ENCODE measurements at places on chromosomes 5 and 9.
A peak's percentile ranks its signal among the peaks of the same experiment; 100 is the strongest.

GRCh38 chr5:139644646-139645429 is 3.3 kb upstream of the CXXC5 start:
- no peak for DNase-seq

DNA sequence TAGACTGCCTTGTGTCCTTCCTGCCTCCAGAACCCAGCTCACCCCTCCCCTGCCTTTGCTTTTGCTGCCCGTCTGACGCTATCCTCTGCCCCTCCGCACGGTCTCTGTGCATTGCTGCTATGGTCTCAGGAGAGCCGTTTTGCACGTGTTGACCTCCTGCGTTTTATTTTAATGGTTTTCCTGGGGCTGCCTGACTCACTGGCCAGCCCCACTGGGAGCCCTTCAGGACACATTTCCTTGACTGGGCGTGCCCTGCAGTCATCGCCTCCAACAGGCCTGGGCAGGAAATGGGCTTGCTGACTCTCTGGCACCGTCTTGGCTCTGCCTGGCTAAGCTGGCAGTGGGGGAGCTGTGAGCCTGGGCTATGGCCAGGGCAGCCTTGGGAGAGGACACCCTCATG is 17.9 kb upstream of the ASS1 start:
- no peak for DNase-seq

DNA sequence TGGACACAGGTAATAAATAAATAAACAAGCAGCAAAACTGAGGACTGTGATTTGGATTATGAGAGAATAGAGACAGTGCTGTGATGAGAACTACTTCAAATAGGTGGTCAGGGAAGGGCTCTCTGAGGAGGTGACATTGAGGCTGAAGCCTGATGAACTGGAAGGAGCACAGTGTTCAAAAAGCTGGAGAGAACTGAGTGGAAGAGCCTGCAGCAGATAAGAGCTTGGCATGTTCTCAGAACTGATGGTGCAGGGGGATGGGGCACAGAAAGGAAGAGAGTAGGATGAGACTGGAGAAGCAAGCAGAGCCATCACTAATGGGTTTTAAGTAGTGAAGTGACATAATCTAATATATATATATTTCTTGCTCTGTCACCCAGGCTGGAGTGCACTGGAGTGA is 11.2 kb upstream of the TPM2 start:
- no peak for DNase-seq

- no peak for DNase-seq
These were observed 961 bp downstream of the DPP7 start for GRCh38 chr9:137113385-137114159.

GRCh38 chr9:88804254-88804596 is 187.0 kb upstream of the S1PR3 start:
- no peak for DNase-seq

DNA sequence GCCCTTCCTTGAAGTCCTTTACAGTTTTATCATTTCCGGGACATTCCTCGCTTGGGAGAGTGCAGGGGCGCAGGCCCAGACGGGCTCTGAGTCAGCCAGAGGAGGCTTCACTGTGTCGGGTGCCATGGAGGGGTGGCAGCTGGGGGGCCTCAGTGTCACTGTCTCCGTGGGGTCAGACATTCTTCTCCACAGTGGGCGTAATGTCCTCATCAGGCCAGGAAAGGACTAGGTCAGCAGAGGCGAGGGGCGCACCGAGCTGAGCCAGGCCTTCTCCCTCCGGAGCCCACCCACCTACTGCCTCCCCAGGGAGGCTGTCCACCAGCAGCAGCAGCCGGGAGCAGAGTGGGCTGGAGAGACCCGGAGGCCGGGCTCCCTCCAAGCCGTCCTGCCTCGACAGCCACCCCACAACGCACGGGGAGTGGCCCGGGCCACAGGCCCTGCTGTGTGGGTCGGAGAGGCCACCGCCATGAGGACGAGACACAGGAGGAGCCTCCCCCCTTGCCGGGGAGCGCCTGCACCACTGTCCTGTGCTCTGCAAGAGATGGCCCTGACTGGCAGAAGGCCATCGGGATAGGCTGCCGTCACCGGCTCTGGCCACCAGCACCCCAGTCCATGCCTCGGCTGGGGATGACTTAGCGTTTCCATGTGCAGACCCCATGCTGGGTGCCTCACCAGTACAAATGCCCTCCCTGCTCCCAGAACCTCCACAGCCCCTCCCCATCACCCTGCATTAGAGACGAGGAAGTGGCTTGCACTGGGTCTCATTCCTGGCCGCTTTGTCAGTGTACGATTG is 26.5 kb downstream of the SARDH start:
- no peak for DNase-seq

- no peak for DNase-seq
These were observed 109.6 kb downstream of the ROR2 start for GRCh38 chr9:91840469-91840868.

DNA sequence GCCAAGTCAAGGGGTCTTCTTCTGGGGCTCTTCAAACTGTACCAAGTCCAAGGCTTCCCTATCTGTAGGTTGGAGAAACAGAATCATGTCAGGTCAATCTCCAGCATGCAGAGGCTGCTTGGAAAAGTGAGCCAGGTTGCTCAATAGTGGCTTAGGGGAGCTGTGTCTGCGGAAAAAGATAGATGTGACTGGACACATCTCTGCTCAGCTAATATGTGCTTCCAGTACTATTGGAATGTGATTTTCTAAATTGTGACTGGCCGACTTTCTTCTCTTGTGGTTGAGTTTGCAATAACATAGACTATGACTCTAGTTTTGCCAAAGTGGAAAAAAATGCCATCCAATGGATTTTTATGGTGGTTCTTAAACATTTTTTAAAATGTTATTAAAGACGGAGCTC is 136.7 kb downstream of the BOD1 start:
- no peak for DNase-seq

GRCh38 chr9:89739511-89739910 is 134.7 kb downstream of the GADD45G start:
- DNase-seq: no peak

GRCh38 chr5:139312075-139312474 is 18.5 kb downstream of the MATR3 start:
- no peak for DNase-seq

- no peak for DNase-seq
These were observed 95.5 kb downstream of the BARX1 start for GRCh38 chr9:93859431-93860215.

- peak; percentile 50 for DNase-seq
These were observed 190.3 kb downstream of the GOLPH3 start for GRCh38 chr5:31983851-31984250.

DNA sequence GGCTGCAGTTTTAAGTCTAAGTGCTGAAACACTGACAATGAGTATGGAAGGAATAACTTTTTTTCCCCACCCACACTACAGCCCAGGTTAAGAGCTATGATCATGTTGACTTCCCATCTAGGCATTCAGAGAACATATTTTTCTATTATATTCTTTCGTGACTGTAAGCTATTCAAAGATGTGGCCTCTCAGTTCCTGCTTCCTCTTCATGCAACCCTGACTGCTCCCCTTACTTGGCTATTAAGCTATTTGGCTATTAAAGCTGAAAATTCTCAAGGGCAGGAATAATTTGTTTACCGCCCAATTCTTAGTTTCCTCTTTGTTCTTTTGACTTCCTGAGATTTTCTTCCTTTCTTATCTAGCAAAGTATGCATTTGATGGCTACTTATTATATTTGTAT is 18.6 kb upstream of the ALDH1A1 start:
- DNase-seq: no peak

- DNase-seq: no peak
These were observed 3.3 kb upstream of the LCN2 start for GRCh38 chr9:128145951-128146351.

- DNase-seq: no peak
These were observed 59.3 kb upstream of the GLRX start for GRCh38 chr5:95881833-95882232.

GRCh38 chr5:134502259-134502658 is 23.2 kb upstream of the JADE2 start:
- DNase-seq: no peak

All from BJ (cell line).